ENCODE measurements at places on chromosomes 4 and X. TPM values are rescaled to one million over a fixed set of nuclear protein-coding genes. Genes with fewer than 3 reads are reported as not detected.
A peak's percentile ranks its signal among the peaks of the same experiment; 100 is the strongest.

GRCh38 chrX:1535241-1536041, 1.5 kb downstream of the P2RY8 start:
- peak; percentile 88 for DNase-seq

- no peak for DNase-seq
Observed at GRCh38 chr4:95640311-95640710, 91.5 kb upstream of the UNC5C start.

GRCh38 chrX:75155447-75155826, 646 bp downstream of the ABCB7 start:
- no peak for DNase-seq

The PASD1 gene
- not detected for total RNA-seq

The ARSJ gene
- total RNA-seq = not detected

GRCh38 chr4:61275241-61275640, 75.1 kb downstream of the ADGRL3 start:
- DNase-seq = no peak

The MMAA gene
- total RNA-seq = 13.5 TPM

The PACRGL gene
- 11.1 TPM for total RNA-seq

GRCh38 chrX:126300401-126300800, 134.3 kb upstream of the DCAF12L2 start:
- no peak for DNase-seq

- no peak for DNase-seq
Observed at GRCh38 chr4:7710576-7711306, 228.9 kb downstream of the AFAP1 start.

The RAP2C gene
- total RNA-seq = 32.5 TPM

DNA sequence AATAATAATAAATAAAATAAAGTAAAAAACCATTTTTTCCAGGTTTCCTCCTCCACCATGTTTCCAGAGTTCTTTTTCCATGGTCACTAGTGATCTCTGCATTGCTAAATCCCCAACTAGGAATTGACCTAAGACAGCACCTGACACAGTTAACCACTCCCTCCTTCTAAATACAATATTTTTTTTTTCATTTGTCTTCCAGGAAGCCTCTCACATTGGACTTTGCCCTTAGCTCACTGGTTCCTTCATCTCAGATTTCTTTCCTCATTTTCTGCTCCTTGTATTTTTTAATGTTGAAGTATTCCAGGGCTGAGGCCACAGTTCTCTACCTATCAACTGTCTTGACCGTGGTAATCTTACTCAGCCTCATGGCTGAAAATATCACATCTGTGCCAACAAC, 187.3 kb upstream of the FAM241A start:
- no peak for DNase-seq

DNA sequence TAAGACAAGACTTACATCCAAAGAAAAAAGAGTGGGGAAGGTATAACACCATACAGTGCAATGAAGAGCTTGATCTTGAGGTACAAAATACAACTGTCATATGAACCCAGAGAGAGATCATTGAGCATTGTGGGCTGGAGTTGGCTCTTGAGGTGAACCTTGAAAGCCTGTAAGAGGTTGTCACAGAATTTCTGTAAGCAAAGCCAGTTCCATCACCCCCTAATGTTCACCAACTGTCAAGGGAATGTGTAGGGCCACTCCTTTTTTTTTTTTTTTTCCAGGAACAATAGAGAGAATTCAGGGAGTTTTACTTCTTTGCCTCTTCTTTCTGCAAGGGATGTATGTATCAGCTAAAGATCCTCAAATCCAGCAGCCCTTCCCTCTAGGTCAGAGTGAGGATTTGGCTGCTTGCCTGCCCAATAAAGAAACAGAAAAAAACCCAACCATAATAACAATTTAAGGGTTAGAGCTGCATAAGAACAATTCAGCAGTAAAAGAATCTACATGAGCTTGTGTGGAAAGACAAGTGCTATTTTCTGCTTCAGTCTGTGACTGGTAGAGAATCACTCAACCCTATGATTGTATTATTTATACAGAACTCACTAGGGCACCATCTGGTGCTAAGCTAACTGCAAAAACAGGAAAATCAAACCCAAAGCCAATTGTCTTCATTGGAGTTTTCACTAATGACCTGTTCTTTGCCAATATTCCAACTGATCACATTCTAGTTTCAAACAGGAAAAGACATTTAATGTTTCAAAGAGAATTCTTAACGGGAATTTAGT, 217.5 kb upstream of the TEX13C start:
- no peak for DNase-seq

The TRIM60 gene
- total RNA-seq = not detected

GRCh38 chr4:76013540-76013939, 6.2 kb upstream of the CXCL9 start:
- DNase-seq = no peak

DNA sequence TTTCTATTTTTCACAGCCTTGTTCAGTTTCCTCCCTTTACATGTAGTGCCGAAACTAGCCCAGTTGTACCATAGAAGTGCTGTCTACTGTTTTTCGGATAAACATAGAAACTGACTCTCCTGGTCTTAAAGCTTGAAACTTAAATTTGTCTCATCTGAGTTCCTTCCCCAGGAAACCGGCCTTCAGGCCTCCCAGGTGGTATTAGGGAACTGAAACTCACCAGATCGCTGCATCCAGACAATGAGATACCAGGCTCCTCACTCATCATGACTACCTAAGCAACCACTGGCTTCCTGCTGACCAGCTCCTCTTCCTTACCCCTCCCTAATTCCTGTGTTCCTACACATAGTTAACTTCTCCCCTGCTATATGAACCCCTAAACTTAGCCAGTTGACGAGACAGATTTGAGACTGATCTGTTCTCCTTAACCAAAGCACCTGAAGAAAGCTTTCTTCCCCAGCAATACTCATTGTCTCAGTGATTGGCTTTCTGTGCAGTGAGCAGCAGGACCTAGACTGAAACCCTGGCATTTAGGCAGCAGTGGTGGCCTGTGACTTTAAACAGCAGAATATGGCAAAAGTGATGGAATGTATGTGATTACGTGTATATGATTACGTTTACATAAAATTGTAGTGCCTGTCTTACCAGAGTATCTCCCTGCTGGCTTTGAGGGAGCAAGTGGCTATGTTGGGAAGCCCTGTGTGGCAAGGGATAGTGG, 959.1 kb upstream of the LCORL start:
- no peak for DNase-seq

The BANK1 gene
- 0.23 TPM for total RNA-seq

DNA sequence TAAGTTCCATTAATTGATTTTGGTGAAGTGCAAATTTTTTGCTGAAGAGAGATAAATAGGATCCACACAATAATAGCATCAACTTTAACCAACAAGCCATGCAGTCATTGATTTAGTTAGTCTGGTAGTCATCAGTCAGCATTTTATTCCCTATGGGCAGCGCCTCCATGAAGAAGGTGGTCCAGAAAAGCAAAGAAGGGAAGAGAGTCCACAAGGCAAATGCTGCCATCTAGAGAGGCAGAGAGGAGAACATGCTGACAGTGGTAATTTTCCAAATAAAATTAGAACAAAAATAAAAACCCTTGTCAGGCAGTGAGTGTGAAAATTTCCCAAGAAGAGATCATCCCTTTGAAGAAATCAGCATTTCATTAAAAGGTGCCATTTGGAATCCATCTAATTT, 366.7 kb upstream of the FAM241A start:
- no peak for DNase-seq

DNA sequence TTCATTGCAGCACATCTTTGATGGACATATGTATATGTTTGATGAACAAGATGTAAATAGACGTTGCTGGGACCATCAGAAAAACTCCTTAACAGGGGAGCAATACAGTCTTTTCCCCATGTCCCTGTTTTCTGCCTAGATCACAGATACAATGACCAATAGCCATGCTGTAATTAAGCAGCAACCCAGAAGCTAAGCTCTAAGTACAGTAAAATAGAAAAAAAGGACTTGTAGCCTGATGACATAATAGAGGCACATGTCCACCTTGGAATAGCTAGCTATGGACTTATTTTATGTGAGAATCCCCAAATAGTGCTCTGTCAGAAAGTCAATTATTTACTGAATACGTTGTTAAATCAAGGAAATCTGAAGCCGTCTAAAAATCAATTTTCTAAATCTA, 14.9 kb downstream of the FAM13A start:
- no peak for DNase-seq

The RAB39B gene
- total RNA-seq = 9.4 TPM

GRCh38 chrX:111123125-111123524, 27.1 kb downstream of the PAK3 start:
- DNase-seq = peak; percentile 40

The NUDT11 gene
- total RNA-seq = 1.5 TPM

DNA sequence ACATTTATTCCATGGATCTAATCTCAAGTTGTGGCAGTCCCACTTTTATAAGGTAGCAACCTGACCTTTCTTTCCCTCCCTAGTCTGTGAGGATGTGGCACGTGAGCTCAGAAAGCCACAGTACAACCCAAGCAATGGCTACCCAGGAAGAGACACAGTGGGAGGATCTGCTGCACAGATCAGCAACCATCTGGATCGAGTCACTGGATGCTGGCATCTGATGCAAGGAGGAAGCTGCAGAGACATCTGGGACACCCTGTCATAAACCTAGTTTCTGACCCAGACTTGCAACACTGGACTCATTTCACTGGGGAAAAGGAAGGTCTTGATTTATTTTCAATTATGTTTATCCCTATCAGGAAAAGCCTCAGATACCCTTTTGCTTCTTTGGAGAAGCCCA, 327.1 kb downstream of the PAPSS1 start:
- no peak for DNase-seq

- DNase-seq = no peak
Observed at GRCh38 chr4:156733582-156733981, 238.0 kb downstream of the PDGFC start.

GRCh38 chrX:155246748-155247147, 17.5 kb downstream of the RAB39B start:
- no peak for DNase-seq

DNA sequence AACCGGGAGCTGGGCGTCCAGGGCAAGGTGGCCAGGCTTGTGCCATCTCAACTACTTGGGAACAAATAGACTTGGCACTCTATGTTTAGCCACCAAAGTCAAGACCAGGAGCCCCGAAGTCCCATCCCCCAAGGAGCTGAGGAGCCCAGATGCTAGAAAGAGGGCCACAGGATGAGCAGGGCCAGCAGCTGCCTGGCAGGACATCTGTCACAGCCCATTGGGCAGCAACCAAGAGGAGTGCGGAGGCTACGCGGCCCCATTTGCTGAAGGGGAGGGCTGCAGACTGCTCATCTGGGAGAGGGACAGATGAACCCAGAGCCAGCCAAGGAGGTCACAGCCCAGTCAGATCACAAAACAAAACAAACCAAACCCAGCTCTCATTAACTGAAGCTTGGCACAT, 22.9 kb upstream of the SOWAHD start:
- no peak for DNase-seq

DNA sequence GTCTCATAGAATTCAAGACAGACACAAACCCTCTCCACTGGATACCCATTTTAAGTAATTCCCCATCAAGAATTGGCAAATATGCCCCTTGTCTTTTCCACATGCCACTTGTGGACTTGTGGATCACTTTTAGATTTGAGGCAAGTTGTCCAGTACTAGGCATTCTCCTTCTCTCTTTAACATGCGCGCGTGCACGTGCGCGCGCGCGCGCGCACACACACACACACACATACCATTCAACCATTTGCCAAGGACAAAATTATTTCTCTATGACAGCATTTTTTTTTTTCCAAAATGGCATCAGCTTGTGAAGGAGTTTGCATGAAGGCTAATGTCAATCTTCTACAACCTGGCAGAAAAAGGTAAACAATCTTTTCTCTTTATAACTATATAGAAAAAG, 1325.7 kb upstream of the IGFBP7 start:
- DNase-seq = no peak

The MAML3 gene
- total RNA-seq = 1.8 TPM

GRCh38 chr4:168557658-168558057, 60.8 kb downstream of the PALLD start:
- no peak for DNase-seq

GRCh38 chr4:22410645-22411247, 105.1 kb downstream of the ADGRA3 start:
- DNase-seq = no peak

- no peak for DNase-seq
Observed at GRCh38 chrX:37287741-37288444, 61.3 kb upstream of the PRRG1 start.

The POF1B gene
- total RNA-seq = not detected

GRCh38 chrX:116694046-116694445, 231.3 kb upstream of the CT83 start:
- DNase-seq = no peak

- DNase-seq = no peak
Observed at GRCh38 chr4:168129046-168129772, 36.9 kb downstream of the ANXA10 start.

- no peak for DNase-seq
Observed at GRCh38 chrX:46793386-46794143, 34.6 kb upstream of the SLC9A7 start.

GRCh38 chrX:88903989-88904718, 157.1 kb downstream of the CPXCR1 start:
- no peak for DNase-seq

DNA sequence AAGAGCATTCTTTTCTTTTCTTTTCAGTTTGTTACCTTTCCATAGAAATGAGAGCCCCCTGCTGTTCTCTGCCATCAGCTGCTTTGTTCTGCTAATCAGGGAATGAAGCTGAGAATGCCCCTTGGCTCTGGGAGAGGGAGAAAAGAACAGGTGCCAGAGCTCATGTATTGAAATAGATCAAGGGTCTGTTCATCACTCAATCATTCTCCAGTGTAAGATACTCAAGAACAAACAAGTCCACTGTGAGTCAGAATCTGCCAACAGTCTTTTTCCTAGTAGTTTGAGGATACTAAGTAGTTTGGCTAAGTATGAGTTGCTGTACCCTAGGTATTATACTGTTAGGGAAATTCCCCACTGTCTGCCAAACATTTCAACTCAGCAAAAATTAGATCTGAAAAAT, 144.3 kb downstream of the RTL3 start:
- no peak for DNase-seq

The SULT1B1 gene
- 0.26 TPM for total RNA-seq

The PALLD gene
- 3.7 TPM for total RNA-seq

DNA sequence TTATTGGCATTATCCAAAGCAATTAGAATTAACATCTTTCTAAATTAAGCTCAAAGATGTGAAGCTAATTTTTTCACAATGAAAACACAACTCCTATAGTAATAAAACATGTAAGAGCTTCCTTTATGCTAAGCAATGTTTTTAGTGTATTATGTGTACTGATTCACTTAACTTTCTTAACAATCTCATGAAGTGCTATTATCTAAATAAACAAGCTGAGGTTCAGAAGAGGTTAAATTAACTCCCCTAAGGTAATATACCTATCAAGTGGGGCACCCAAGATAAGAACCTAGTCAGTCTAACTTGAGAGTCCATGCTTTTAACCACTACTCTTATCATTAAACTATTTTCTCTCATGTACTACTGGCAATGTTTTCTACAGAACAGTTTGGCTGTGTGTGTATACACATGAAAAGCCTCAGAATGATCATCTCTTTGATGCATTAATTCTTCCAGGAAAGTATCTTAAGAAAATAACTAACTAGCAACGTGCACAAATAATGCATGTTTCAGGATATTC, 13.6 kb downstream of the G3BP2 start:
- no peak for DNase-seq

DNA sequence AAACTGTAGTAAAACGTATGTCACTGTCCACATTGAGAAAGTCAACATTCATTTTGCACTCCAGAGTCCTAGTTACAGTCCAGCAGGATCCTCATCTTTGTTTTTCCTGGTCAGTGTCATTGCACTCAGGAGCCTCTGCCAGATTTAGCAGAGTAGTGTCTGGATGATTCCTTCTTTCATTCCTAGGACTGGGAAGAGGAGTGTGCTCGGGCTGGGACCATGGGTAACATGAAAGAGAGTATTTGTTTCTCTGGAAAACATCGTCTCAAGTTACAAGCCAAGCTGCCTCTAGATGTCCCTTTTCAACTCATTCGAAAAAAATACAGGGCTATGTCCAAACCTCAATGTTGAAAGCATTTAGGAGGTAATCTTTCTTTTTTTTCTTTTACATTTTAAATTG, 69.9 kb upstream of the TNIP3 start:
- no peak for DNase-seq

All from activated CD8-positive, alpha-beta memory T cell treated with anti-CD3 and anti-CD28 coated beads, Interleukin-2, amount 10 ng/mL, durations not matched to agents 7 days and 5 days (primary cell).